ENCODE measurements at places on chromosomes 5 and 9.

DNA sequence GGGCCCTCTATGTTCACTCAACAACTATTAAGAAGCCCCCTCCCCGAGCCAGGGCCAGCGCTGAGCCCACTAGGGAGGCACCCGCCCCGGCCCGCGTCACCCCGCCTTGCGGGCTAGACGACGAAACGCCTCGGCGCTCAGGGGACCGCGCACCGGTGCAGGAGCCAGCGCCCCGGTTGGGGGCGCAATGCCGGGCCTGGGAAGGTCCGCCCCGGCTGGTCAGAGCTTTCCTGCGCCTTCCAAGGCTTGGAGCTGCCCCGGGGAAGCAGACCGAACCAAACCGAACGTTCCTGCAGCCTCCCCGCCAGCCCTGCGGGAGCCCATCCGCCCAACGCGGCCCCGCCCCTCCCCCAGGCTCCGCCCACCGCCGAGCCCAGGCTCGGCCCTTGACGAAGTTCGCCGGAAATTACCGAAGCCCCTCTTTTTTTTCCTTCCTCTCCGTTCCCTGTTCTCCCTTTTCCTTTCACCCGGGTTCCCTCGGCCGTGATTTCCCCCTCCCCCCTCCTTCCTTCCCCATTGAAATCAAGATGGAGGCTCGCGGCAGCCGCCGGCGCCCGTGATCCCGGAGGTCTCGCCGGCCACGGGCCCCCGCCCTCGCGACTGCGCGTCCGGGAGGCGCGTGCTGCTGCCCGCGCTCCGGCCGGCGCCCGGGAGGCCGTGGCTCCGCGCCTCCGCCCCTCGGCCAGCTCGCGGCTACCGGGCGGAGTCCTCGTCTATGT, at the start of gene TRIO:
Gene TRIO, plus strand, starts transcription at position 516 of the 719 bp plus-strand sequence. CDS start 384 bp downstream, outside the sequence.
- peak; percentile 62 for DNase-seq

DNA sequence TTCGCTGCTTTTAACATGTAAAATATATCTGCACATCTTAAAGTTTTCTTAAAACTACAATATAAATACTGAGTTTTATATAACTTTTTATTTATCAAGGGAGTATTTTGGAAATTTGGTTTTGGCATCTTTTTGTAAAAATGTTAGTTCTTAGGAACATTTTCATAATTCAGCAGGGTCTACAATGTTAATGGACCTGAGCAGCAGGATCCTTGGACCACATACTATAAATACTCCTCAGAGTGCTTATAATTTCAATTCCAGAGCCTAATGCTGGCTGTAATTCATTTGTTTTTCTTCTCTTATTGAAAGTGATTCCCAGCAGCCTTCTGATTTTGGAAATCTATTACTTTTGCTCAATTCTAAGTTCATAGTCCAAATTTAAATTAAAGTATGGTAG, 1216.2 kb downstream of the MAT2B start:
- no peak for DNase-seq

GRCh38 chr9:126398403-126399058, 71.9 kb downstream of the MVB12B start:
- no peak for DNase-seq

- no peak for DNase-seq
Measured at GRCh38 chr5:142182840-142183239, 74.3 kb downstream of the NDFIP1 start.

DNA sequence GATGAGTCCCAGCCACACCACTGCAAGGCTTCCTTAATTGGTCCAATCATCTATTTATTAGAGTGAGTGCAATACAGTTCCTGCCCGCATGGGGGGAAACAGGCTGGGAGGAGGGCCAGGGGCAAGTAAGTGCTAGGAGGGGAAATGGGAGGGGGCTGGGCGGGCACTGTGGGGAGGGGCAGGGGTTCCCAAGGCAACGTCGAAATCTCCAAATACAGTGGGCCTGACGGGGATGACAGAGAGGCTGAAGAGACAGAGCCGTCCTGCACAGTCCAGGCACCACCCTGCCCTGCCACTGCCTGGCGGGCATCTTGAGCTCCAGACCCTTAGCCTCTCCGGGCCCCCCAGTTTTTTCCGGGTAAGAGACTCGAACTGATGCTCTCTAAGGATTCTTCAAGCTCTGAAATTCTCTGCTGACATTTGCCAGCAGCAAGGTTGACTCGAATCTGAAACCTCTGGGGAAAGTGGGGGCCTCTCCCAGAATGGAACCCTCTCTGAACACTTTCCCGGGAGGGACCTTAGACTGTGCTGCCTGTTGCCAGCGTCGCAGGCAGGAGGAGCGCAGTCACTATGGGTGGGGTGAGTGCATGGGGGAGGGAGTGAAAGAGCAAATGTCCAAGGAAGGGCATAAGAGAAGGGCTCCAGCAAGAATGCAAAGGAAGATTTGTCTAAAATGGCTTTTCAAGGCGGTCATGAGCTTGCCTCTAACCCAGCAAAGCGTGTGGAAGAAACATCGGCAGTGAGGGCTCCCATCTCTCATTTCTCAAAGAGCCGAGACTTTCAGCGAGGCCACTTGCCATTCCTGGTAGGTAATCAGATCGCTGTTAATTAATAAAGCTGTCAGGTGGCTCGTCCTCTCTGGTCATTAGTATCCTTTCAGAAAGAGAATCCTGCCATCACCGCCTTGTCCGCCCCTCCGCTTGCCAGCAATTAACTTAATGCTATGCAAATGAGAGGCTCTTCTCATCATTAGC, 99.0 kb downstream of the GTF3C4 start:
- DNase-seq, result peak; percentile 48

GRCh38 chr9:15246708-15247107, 60.3 kb downstream of the TTC39B start:
- DNase-seq, result no peak

DNA sequence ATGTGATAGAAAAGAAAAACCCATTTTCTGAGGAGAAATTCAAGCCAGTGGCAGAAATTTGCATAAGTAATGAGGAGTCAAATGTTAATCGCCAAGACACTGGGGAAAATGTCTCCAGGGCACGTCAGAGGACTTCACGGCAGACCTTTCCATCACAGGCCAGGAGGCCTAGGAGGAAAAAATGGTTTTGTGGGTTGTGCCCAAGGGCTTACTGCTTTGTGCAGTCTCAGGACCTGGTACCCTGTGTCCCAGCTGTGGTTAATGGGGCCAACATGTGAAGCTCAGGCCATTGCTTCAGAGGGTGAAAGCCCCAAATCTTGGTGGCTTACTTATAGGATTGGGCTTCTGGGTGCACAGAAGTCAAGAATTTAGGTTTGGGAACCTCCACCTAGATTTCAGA, 54.8 kb upstream of the ADAMTS2 start:
- no peak for DNase-seq

DNA sequence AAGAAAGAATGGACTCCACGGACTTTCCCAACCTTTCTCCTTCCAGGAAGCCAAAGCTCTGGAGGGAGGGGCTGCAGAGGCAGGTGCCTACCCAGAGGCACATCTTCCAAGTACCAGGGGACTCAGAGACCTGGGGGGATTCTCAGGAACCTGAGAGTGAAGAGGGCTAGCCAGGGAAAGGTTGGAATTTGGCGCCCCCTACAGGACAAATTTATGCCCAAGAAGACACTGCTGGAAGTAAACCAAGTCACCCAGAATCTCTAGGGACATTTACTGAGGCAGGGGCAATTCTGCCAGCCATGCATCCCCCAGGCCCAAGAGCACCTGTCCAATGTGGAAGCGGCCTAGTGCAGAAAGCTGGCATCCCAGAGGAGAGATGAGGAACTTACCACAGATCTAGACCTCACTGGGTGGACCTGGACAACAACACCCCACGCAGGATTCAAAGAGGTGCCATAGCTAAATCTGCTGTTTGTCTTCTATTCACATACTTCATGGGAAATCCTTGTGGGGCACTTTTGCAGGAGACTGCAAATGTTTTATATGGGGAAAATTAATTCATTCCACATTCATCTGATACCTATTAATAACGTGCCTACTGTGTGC, 25.9 kb upstream of the IDNK start:
- DNase-seq, result no peak

GRCh38 chr5:53424686-53425615, 55.5 kb upstream of the FST start:
- DNase-seq, result no peak

- no peak for DNase-seq
Measured at GRCh38 chr5:87260604-87261192, 7.0 kb upstream of the RASA1 start.

- no peak for DNase-seq
Measured at GRCh38 chr5:168286386-168286785, 5.1 kb upstream of the WWC1 start.

- DNase-seq, result no peak
Measured at GRCh38 chr9:97900103-97900737, 22.1 kb downstream of the TRMO start.

DNA sequence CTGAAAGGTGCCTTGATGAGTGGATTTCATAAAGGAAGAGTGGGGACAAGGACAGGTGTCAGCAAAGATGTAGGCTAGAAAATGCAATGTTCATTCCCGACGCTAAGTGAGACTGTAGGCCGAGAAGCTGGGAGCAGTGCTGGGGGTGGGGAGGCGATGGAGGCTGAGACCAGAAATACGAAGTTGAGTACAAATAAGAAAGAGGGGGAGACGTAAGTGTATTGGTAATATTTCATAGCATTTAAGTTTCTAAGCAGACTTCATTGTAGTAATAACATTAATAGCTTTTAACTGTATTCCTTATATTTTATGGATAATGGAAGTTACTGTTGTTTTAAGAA, 11.0 kb downstream of the TRIP13 start:
- DNase-seq, result no peak

DNA sequence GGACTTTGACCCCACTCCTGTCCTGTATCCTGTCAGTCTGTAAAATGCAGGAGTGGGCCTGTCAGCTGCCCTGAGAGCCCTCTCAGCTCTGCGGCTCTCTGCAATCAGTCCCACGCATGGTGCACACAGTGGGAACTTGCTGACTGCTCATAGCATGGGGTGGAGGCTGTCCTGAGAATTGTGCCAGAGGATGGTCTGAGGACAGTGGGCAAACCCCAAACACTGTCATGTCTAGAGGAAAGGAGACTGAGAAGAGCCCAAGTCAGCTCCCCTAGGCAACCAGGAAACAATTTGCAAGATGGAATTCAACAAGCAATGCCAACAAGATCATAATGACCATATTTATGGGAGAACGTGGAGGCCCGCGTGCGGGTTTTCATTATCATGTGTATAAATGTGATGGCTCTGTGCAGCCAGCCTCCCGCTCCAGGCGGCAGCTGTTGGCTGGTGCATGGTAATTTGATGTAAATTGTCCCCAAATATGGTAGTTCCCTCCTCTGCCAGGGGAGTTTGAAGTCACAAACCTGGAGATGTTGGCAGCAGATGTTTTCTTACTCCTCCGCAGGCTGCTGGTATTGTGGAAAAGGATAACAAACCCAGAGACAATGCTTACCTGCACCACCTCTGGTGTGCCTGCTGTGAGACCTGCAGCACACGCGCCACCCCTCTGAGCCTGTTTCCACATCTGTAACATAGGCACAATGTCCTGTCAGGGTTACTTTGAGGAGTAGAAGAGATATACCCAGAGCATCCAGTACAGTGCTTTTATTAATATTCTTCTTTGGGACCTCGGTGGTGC, 39.8 kb upstream of the ALDH1B1 start:
- DNase-seq, result no peak

- no peak for DNase-seq
Measured at GRCh38 chr5:172598251-172599203, 42.5 kb upstream of the NEURL1B start.

- DNase-seq, result no peak
Measured at GRCh38 chr5:159427180-159428012, 97.1 kb upstream of the IL12B start.

DNA sequence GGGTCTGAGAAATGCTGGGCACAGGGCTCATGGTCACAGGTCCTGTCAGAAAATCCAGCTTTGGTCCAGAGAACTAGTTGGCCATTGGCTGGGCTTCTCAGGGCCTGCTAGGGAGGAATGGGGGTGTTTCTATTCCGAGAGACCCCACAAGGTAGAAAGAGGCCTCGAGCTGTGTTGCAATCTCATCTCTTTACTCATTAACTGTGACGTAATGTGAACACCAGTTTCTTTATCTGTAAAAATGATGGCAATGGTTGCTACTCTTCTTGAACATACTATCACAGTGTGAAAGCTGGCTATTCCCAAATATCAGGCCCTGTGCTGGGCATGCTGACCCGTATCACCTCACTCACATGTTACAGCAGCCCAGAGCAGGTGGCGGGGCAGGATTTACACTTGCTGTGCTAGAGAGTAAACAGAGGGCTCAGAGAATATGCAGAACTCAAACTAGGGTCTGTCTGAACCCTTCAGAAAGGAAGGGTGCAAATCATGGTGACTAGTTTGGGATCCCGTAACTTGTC, 35.7 kb upstream of the SLC25A51 start:
- no peak for DNase-seq

DNA sequence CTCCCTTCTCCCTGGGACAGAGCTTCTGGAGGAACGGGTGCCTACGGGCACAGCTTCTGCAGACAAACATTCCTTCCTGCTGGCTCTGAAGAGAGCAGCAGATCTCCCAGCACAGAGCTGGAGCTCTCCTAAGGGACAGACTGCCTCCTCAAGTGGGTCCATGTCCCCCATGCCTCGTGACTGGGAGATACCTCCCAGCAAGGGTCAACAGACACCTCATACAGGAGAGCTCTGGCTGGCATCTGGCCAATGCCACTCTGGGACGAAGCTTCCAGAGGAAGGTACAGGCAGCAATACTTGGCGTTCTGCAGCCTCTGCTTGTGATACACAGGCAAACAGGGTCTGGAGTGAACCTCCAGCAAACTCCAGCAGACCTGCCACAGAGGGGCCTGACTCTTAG, 227.9 kb downstream of the SPATA31D1 start:
- no peak for DNase-seq

- DNase-seq, result peak; percentile 97
Measured at GRCh38 chr9:110099236-110100095, 108.5 kb downstream of the C9orf152 start.

- no peak for DNase-seq
Measured at GRCh38 chr5:54360089-54360488, 49.7 kb upstream of the ARL15 start.

DNA sequence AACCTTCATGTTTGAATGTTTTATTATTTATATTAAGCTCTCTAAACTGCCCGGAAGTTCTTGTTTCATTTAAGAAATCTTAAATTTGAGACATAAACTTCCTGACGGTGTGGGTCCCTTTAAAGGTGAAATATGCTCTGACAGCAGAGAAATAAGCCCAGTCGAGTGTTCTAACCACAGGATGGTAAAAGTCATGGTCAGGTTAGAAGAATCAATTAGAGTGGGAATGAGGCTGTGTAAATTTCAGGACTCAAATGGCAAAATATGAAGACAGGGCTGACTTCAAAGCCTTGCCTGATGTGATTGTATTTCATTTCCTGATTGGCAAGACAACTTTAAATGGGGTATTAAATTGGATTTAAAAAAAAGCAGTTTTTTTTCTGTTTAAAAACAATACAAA, 432.9 kb upstream of the BRINP1 start:
- DNase-seq, result no peak

DNA sequence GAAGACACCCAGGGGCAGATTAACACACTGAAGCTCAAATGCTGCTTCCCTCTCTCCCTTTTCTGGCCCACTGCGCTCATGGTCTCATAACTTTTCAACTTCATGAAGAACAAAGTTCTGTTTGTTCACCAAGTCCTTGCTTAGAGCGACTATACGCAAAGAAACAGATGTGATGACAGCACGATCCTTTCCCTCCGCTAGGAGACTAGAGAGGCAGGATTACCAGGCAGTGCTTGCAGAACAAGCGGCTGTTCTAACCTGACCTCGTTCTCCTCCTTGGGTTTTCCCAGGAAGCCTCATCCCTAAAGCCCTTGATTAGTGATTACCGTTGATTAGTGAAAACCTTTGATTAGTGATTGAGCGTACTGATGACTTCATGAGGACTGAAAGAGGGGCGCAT, 649.9 kb downstream of the IRX1 start:
- DNase-seq, result no peak

Data from NCI-H524 treated with DMSO at 0.1 percent for 48 hours (cell line).